ENCODE measurements at places on chromosomes 16 and 17.

- no peak for DNase-seq
Measured at GRCh38 chr16:80125677-80126076, 415.1 kb upstream of the DYNLRB2 start.

- DNase-seq = no peak
Measured at GRCh38 chr17:44688200-44688599, 1.4 kb downstream of the CCDC43 start.

DNA sequence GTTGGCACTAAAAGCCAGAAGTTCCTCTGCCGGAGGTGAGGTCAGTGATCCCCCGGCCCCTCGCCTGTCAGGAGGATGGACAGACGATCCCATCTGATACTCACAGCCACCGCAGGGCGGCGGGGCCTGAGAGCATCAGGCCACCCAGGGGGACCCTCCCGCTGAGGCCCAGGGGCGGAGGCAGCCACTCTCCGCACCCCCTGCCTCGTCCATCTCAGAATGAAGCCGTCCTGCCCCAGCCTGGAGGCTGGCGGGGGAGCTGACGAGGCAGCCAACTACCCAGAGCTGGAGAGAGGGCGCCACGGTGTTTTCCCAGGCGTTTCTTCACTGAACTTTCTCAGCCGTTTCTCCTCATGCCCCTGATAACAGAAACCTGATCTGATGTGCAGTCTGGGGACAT is 22.6 kb downstream of the TPSD1 start:
- peak; percentile 77 for DNase-seq

- DNase-seq = no peak
Measured at GRCh38 chr16:81810894-81811538, 31.9 kb downstream of the PLCG2 start.

DNA sequence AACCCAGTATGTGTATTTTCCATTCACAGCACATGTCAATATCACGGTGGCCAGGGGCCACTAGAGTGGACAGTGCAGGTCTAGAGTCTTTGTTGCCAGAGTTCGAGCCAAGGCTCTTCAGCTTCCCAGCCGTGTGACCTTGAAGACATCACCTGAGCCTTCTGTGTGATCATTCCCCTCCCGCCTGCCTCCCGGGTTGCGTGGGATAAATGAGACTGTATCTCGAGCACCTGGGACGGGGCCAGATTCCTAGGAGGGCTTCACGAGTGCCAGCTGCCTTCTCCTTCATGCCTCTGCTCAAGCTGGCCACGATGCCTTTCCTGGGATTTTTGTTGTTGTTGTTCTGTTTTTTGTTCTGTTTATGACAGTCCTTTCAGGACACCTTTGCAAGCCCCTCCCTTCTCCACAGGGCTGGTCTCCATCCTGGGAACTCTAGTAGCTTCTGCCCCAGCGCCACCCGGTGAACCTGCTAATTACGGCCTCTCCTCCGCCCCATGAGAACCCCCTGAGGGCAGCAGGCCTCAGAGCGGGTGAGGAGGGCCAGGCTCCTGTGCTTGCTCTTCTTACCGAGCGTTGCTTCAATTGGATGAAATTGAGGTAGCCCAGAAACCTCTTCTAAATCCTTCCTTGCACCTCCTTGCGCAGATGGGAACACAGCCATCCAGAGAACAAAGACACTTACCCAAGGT is 3.9 kb downstream of the SPNS2 start:
- no peak for DNase-seq

- peak; percentile 60 for DNase-seq
Measured at GRCh38 chr16:68644715-68645493, at the start of gene CDH3. TSS of gene CDH3 (plus strand) at chr16:68645310. CDS start at chr16:68645380, 70 bp downstream.

- no peak for DNase-seq
Measured at GRCh38 chr17:75757086-75757681, 7.8 kb downstream of the GALK1 start.

DNA sequence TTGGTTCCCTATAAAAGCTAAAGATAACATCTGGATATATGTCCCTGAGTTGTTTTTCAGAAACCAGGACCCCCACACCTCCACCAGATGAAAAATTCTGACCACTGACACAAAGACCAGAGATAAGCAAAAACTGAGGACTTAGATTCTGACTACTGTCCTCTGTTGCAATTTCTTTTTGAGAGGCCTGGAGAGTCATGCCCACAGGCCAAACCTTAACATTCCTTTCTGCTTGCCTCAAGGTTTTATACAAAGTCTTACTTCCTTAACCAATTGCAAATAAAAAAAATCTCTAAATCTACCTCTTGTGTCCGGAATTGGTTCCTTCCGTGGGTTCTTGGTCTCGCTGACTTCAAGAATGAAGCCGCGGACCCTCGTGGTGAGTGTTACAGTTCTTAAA is 228.5 kb downstream of the ABCC12 start:
- DNase-seq = no peak

- DNase-seq = no peak
Measured at GRCh38 chr16:56780646-56781045, 50.7 kb downstream of the NUP93 start.

- no peak for DNase-seq
Measured at GRCh38 chr17:49871211-49871610, 23.3 kb upstream of the TAC4 start.

DNA sequence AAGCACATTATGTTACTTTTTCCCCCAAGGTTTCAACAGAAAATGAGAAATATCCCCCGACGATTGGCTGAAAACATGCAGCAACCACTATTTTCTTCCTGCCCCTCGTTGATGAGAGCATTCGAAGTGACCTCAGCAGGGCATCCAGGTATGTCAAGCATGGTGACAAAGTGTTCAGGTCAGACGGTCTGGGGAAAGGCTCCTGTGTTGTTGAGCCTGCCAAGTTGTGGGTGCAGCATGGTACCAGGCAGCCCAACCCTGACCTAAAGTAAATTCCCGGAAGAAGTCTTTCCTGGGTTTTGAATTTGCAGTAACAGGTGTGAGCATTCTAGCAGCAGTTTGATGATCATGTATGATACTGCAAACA is 51.7 kb upstream of the SEC14L1 start:
- DNase-seq = no peak

- no peak for DNase-seq
Measured at GRCh38 chr17:73476890-73477350, 165.1 kb upstream of the CDC42EP4 start.

- DNase-seq = no peak
Measured at GRCh38 chr17:81536299-81537290, 8.4 kb downstream of the FSCN2 start.

- no peak for DNase-seq
Measured at GRCh38 chr17:7747635-7748071, 30.1 kb downstream of the DNAH2 start.

DNA sequence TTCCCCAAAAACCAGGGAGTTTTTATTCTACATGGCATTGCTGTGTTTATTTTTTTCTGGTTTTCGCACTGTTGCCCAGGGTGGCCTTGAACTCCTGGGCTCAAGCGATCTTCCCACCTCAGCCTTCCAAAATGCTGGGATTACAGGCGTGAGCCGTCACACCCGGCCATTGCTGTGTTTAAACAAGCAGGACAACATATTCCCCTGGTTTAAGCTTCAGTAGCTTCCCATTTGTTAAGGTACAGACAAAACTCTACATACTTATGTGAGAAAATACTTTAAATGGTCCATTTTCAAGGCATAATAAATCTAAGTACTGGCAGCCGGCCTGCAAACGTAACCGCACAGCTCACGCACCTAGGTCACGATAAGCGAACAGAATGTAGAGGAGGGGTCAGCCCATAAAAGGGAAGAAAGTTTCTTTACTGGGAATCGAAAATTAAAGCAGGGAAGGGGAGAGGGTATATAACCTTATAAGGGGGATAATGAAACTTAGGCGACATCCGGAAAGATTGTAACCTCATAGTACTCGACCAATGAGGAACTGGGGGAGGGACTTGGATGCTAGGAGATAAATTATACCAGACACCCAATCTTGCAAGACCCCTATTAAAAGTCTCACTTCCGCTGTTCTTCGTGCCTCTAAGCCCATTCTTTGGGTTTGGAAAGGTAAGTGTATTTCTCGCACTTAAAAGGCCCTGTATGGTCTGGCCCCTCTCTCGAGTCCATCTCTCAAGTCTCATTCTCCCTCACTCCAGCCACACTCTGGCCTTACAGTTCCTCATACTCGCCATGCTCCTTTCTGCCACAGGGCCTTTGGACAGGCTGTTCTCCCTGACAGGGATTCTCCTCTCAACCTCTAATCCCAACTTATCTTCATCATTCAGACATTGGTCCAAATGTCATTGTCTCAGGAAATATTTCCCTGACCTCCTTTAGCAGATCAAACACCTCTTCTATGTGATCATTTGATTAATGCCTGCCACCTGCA is 59.2 kb downstream of the TEX14 start:
- DNase-seq = no peak

DNA sequence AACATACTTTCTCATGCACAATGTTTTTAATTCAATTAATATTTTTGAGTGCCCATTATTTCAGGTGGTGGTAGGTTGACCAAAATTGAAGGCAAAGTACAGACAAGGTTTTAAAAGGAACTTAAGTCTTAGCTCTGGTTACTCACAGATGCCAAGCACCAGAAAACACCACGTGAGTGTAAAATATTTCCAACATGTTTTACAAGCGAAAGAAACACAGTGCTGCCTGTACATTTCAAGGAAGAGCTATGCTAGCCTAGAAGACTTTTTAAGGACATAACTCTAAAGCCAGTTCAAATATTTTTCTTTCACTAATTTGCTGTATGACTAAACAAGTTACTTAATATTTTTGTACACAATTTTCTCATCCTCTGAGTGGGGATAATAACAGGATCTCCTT is 736.4 kb upstream of the GOT2 start:
- DNase-seq = no peak

DNA sequence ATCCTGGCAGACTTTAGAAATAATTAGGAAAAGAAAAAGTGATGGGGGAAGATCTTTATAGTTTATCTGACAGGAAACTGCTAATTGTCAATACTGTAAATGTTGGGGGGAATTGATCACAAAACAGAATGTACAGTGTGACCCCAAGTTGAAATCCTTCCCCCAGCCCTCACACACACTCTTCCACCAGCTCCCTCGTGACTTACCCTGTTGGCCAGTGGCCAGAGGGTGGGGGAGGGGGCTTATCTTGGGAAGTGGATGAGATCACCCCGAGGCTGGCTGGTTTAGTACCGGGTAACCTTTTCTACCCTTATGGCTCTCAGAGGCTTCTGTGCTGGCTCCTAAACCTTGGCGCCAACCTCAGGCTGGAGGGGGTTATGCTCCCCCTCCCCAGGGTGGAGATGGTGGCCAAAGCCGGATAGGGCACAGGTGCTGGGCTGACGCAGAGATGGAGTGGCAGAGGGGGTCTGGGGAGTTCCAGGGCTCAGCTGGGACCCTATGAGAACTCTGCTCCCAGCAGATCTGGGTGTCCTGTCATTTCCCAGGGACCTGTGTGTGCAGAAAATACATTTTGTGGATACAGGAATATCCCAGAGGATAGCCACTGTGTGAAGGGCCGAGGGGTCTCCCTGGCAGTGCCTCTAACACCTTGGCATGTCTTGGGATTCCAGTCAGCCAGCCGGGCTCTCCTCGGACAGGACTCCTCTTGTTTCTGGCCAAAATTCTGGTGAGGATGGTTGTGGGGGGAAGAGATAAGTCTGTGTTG is 18.6 kb downstream of the CDH16 start:
- peak; percentile 34 for DNase-seq

GRCh38 chr17:48504953-48505352 is 25.9 kb downstream of the HOXB1 start:
- no peak for DNase-seq

- peak; percentile 77 for DNase-seq
Measured at GRCh38 chr16:46929378-46930332, 43.8 kb downstream of the DNAJA2 start.
